H9 (cell line): ENCODE measurements at places on chromosomes 1 and 21. TPM values are rescaled to one million over a fixed set of nuclear protein-coding genes. Genes with fewer than 3 reads are reported as not detected.

DNA sequence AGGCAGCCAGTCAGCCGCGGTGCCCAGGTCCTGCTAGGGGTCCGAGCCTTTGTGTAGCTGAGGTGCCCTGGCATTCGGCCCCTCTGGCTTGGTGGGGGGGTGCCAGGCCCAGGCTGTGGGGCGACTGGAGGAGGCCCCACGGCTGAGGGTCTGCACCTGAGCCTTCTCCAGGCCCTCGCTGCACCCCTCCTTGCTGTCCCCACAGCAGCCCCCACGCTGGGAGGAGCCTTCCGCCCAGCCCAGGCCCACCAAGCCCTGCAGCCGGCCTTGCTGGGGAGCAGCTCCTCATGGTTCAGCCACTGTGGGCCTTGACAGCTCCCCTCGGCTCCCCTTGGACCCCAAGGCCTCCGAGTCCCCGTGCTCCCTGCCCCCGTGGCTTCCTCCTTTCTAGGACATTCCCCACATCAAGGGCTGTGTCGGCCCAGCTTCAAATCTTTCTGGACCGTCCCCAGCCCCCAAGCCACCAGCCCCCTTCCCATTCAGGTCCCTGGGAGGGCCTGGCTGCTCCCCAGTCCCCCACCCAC, 67.8 kb downstream of the MORN1 start:
- H3K36me3 ChIP-seq = no peaks in the 10 kb centered on the region; the same call in 2 of the 3 replicates
- H3K27ac ChIP-seq = no peak overlapping the region
- no peak overlapping the region for H3K4me3 ChIP-seq
- H3K27me3 ChIP-seq = no peaks in the 10 kb centered on the region

The BARHL2 gene
- not detected in 2 replicates for total RNA-seq

DNA sequence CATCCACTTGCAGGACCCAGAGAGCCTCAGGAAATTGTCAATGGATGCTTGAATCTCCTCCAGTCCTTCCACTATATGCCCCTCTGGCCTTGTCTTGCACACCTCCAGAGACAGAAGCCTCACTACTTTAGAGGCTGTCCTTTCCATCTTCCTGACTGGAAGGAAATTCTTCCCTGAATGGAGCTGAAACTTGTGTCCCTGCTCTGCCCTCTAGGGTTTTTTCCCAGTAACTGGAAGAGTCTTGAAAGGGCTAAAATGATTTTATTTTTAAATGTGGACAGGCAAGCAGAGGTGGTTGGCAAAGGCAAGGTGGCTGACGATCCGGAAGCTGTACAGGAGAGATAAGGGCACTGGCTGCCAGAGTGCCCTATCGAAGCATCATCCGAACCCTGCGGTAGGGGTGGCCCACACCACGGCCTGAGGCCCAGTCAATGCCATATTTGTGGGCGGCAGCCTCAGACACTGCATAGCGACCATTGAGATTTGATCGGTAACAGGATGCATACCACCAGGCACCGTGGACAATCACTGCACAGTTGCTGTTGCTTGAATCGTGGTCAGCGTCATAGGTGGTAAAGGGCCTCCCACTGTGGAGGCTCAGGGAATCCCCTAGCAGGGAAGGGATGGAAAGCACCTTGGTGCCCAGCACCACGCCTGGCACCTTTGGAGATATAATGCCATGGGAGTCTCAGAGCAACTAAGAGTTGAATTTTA, 2.3 kb upstream of the MAP3K6 start:
- no peak for DNase-seq
- no peak overlapping the region for H3K27ac ChIP-seq
- no peaks in the 10 kb centered on the region for H3K36me3 ChIP-seq
- no peaks in the 10 kb centered on the region for H3K27me3 ChIP-seq
- H3K4me1 ChIP-seq = no peaks in the 10 kb centered on the region; the same call in 1 of the 2 replicates
- H3K4me3 ChIP-seq = 0 out of 3 replicates have a peak overlapping the region, but pooled peaks have one; percentile 17

DNA sequence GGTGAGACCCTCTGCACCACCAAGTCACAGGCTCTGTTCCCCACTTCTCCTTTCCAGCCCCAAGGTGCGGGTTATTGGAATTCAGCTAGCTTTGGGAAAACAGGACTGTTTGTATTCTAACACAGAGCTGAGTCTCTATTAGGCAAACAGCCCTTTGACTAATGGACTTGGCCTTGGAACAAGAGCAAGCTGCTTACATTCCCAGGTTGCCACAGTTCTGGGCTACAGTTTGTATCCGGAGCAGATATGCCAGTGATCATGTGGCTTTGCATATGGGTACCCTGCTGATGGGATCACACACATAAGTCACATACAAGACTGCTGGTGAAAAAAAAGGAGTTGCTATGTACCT, 110.5 kb upstream of the COA6 start:
- H3K4me3 ChIP-seq = no peak overlapping the region
- H3K4me1 ChIP-seq = peaks cover 3% of the 10 kb centered on the region; the same call in 1 of the 2 replicates
- H3K27me3 ChIP-seq = no peaks in the 10 kb centered on the region

DNA sequence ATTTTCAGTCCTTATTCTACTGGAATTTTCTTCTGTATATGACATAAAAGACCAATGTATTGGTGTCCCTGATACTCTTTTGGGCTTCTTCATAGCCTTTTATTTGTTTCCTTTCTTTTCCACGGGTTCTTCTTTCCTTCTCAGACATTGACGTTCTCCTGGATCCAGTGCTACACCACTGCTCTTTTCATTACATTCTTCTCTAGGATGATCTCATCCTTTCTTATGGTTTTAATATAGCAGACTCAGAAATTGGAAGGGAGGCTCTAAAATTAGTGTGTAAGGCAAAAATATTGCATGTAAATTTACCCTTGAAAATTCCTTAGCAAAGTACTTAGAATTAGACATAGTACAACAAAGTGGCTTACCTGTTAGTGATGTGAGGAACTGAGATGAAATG, 65.3 kb downstream of the SELENOF start:
- H3K4me1 ChIP-seq = no peaks in the 10 kb centered on the region
- no peak overlapping the region for H3K27ac ChIP-seq
- H3K36me3 ChIP-seq = no peaks in the 10 kb centered on the region
- no peak overlapping the region for H3K4me3 ChIP-seq

The FCRL6 gene
- total RNA-seq = not detected in 2 replicates

DNA sequence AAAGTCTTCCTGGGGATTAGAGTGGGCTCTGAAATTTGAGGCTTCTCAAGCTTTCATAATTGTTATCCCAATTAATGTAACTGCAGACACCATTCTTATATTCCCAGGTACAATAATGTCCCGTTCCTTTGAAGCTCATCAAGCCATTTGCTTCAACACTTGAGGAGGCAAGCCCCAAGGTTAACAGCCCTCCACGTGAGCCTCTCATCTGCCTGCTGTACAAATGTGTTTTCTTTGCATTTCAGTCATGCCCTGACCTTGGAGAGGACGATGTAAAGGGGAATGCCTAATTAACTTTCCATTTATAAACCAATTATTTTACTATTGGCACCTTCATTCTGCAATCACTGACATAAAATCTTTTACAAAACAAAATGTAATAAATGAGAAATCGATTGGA, 106.3 kb downstream of the SETD4 start:
- DNase-seq = no peak
- H3K4me1 ChIP-seq = no peaks in the 10 kb centered on the region
- no peaks in the 10 kb centered on the region for H3K36me3 ChIP-seq
- H3K27me3 ChIP-seq = no peaks in the 10 kb centered on the region

GRCh38 chr1:92784021-92784638, 778 bp downstream of the EVI5 start:
- peaks cover 4% of the 10 kb centered on the region for H3K36me3 ChIP-seq
- H3K4me1 ChIP-seq = no peaks in the 10 kb centered on the region
- no peaks in the 10 kb centered on the region; the same call in 1 of the 2 replicates for H3K27me3 ChIP-seq
- no peak overlapping the region for H3K27ac ChIP-seq

DNA sequence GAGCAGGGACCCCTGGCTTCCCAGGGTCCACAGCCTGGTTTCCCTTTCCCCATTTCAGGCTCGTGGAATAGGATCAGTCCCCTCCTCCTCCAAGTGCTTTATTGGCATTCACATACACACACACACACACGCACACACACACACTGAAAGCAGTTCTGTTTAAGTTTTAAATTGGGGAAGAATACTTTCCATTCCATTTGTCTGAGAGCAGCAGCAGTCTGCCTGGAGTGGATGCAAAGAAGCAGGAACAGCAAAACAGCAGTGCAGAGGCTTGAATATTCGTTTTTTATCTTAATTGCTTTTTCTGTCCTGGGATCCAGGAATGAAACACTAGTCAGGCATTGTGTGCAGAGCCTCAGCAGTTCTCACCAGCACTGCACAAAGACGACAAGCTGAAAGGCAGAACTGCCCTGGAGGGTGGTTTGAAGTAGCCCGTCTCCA, 7.1 kb downstream of the CYB561D1 start:
- H3K4me3 ChIP-seq = no peak overlapping the region
- DNase-seq = no peak
- H3K27me3 ChIP-seq = no peaks in the 10 kb centered on the region
- H3K27ac ChIP-seq = no peak overlapping the region
- H3K36me3 ChIP-seq = peaks cover 10% of the 10 kb centered on the region

The GJA4 gene
- 1.4 and 2.1 TPM in 2 replicates for total RNA-seq

GRCh38 chr1:156356875-156357534, 12.0 kb upstream of the RHBG start:
- no peaks in the 10 kb centered on the region for H3K27me3 ChIP-seq
- H3K36me3 ChIP-seq = no peaks in the 10 kb centered on the region
- H3K4me1 ChIP-seq = no peaks in the 10 kb centered on the region
- H3K4me3 ChIP-seq = peak overlapping the region; percentile 77
- peak; percentile 96 for DNase-seq

GRCh38 chr1:245301921-245302320, 147.1 kb downstream of the KIF26B start:
- DNase-seq = no peak
- no peaks in the 10 kb centered on the region for H3K27me3 ChIP-seq
- no peaks in the 10 kb centered on the region for H3K4me1 ChIP-seq

GRCh38 chr1:52677076-52677806, 20.9 kb downstream of the COA7 start:
- no peak overlapping the region for H3K4me3 ChIP-seq
- no peaks in the 10 kb centered on the region for H3K27me3 ChIP-seq
- no peak for DNase-seq
- no peak overlapping the region for H3K27ac ChIP-seq

The CDC42 gene
- 178 and 197 TPM in 2 replicates for total RNA-seq
